ENCODE measurements at places on chromosomes 2 and 18. TPM values are rescaled to one million over a fixed set of nuclear protein-coding genes. Genes with fewer than 3 reads are reported as not detected.

DNA sequence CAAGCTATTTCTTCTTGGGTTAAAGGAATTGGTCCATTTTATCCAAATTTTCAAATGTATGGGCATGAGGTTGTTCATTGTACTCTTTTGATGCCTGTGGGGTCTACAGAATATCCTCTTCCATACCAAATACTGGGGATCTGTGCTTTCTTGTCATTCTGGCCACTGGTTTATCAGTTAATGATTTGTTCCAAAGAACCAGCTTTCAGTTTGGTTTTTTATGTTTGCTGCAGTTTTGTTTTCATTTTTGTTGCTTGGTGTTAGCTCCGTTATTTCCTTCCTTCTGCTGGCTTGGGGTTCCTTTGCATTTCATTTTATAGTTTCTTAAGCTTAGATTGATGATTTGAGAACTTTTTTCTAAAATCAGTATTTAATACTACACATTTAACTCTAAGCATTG is 45.5 kb downstream of the SLC66A2 start:
- no peak for DNase-seq

DNA sequence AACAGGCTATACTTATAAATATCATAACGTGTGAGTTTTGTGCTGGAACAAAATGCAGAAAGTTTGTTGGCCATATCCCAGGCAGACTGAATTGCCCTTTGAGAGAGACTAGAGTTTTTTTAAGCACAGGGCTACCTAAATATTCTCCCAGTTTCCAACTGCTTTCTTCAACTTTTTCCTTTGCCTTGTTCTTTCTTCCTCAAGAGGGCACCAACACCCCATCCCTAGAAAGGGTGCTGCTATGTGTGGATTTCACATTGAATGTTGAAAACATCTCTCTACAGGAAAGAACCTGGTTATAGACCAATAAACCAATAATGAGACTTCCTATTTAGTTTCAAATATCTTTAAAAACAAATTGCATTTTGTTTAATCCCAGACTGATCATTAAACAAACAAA is 87.9 kb downstream of the ICOS start:
- peak; percentile 68 for DNase-seq

DNA sequence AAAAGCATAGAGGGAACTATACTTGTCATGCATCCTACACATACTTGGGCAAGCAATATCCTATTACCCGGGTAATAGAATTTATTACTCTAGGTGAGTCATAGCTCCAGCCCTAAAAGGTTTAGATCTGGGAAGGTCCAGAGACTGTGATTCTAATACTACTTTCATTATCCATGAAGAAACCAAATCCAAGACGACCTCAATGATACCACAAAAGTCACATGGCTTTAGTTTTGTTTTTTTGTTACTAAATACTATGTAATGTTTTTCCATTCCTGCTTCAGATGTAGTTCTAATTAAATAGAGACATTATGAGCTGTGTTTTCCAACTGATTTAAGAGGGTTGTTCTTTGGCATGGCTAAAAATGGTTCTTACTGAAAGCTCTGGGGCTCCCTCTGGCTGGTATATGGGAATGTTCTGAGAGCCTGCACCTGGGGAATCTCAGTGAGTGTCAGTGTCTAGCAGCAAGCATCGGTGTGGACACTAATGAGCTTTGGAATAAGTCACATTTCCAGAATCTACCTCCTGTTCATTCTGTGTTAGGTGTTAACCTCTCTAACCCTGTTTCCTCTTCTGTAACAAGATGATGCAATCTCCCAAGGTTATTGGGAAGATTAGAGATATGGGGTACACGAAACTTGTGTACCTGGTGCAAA is 20.5 kb upstream of the IL1RL2 start:
- DNase-seq, result peak; percentile 65

GRCh38 chr2:181643151-181643550 is 13.8 kb downstream of the CERKL start:
- no peak for DNase-seq

Gene HJURP
- 31.7 TPM for total RNA-seq

DNA sequence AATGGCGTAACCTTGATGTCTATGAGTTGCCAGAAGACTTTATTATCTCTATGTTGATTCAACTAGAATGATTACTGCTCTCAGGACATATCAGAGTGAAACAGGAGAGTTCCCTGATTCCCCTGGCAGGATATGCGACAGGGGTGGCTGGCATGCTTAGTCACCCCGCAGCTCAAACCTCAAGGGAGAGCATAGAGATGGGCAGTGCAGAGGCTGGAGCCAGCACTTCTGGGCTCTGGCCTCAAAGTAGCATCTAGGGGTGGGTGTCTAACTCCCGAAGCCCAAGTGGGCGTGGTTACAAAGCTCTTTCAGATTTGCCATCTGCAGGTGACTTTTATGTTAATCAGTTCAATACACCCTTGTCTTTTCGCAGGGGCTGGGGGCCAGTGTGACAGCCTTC is 391.6 kb downstream of the ADCYAP1 start:
- peak; percentile 25 for DNase-seq

Gene SPR
- total RNA-seq, result 69.4 TPM

GRCh38 chr2:65031341-65032018 is 24.7 kb upstream of the CEP68 start:
- peak; percentile 57 for DNase-seq

GRCh38 chr2:229572507-229573271 is 141.7 kb downstream of the DNER start:
- DNase-seq, result no peak

Gene AFTPH
- total RNA-seq, result 18.9 TPM

DNA sequence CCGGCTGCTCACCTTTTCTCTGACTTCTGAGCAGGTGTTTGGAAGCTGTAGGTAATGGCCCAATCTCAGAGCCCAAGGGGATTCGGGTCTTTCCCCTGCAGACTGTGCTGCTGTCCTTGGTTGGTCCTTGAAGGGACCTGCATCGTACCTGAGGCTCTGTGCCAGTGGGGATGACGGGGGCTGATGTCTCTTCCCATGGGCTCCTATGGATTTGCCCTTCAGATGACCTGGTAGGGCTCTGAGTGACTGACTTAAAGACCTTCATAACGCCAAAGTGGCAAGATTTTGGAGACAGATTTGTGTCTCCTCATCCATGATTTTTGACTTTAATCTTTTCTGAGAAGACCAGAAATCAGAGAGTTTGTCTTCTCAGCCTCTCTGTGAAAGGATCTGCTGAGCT is 166.1 kb downstream of the FAM210A start:
- DNase-seq, result no peak

DNA sequence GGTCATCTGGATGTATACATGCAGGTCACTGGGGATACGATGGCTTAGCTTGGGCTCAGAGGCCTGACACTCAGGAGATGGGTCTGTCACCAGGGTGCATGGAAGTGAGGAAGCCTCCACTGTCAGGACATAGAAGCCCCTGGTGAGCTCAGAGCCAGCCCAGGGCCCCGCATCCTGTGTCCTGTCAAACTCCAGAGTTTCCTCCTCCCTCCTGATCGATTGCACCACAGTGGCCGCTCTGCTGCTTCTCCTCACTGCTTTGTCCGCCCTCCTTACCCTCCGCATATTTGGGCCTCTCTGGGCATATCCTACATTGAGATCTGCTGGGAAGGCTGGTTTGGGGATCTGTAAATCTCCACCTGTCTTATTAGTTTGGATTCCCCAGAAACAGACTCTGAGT is 37.5 kb upstream of the ATG16L1 start:
- no peak for DNase-seq

GRCh38 chr2:25928668-25929067 is 50.4 kb upstream of the ASXL2 start:
- no peak for DNase-seq

DNA sequence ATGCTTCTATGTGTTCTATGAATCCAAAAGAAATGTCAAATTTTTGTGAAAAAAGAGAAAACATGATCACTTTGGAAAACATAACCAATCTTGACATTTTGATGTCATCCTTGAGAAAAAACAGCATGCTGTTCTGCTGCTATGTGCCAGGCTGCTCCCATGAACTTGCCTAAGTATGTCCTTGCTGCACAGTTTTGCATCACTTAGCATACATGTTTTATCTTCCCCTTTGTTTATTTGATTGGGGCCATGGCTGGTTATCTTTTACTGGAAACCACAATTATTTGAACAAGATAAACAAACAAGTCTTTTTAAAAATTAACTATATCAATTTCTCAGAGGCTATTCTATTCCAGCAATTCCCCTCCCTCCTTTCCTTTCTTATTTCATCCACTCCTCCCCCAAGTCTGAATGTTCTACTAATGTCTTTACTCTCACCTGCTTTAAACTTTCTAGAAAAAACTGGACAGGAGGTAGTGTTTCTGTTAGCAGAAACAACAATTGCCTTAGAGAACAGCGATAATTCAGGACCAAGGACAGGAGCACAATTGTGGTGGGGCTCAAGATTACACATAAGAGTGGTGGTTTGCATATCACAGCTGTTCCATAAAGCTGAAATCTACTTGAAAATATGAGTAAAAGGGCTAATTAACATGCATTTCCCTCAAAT is 6.7 kb downstream of the AOX1 start:
- DNase-seq, result peak; percentile 43

- no peak for DNase-seq
These were observed 99.4 kb downstream of the WDSUB1 start for GRCh38 chr2:159187106-159187505.

DNA sequence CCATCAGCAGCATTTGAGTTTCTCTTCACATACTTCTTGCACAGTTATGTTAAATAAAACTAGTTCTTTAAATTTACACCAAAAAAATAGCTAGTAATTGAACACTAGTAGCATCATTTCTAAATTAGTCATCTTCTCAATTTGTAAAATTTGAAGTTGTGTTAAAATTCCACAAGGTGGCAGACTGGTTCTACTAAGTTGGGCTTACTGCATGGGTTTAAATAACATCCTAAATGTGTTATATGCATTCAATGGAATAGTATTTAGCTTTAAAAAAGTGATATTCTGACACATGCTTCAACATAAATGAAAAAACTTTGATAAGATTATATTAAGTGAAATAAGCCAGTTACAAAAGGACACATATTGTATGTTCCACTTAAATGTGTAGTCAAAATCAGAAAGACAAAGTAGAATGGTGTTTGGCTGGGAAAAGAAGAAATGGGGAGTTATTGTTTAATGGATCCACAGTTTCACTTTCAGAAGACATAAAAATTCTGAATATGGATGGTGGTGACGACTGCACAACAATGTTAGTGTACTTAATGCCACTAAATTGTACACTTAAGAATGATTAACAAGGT is 28.7 kb upstream of the RPRD1A start:
- peak; percentile 48 for DNase-seq

Gene NOL4
- total RNA-seq, result not detected

DNA sequence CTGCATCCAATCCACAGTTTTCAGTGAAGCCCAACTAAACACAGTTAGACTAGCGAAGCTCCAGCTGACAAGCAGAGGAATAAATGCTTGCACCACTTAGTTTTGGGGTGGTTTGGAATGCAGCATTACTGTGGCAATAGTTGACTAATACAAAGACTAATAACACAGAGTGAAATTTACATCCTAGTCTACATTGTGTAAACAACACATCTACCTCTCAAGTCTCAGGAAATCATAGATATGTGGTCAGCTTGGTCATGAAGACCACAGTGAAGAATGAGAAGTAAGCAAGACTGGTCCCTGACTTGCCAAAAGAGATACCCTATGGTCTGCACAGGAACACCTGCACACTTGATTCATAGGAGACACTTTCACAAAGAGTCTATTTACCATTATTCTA is 155.1 kb upstream of the TANK start:
- peak; percentile 23 for DNase-seq

DNA sequence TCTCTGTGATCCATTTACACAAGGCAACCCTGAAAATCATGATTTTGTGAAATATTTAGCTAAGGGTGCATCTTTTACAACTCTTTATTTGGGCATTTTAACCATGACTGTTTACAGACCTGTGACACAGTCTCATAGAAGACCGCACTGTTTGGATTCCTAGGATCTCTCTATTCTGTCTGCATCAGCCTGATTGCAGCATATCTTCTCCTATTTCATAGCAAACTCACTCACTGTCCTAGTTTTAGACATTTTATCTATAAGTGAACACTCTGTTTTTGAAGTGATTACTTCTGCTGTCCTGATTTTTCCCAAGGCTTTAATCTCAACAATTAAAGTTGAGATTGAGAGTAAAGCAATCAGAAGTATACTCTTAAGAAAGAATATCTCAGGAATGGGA is 56.2 kb downstream of the CAVIN2 start:
- DNase-seq, result no peak

- DNase-seq, result no peak
These were observed 185.5 kb downstream of the MYCN start for GRCh38 chr2:16125614-16126516.

Gene SETBP1
- total RNA-seq, result 3.5 TPM

Gene DES
- not detected for total RNA-seq

DNA sequence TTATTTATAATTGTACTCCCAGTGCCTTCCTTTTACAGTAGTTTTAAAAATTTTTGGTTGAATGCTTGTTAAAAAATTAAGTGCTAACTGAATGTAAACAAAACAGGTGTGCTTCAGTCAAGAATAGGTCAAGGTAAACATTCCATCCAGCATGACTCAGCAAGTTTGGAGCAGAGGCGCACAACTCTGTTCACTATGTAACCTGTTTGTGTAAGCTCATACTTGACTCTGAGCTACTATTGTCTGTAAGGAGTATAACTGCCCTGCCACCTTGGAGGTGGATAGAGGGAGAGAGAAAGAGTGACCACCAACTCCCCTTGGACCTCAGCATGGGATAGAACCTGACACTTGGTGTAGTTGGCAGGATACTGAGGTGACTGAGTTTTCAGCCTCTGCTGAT is 207.4 kb upstream of the SYT4 start:
- DNase-seq, result peak; percentile 33

DNA sequence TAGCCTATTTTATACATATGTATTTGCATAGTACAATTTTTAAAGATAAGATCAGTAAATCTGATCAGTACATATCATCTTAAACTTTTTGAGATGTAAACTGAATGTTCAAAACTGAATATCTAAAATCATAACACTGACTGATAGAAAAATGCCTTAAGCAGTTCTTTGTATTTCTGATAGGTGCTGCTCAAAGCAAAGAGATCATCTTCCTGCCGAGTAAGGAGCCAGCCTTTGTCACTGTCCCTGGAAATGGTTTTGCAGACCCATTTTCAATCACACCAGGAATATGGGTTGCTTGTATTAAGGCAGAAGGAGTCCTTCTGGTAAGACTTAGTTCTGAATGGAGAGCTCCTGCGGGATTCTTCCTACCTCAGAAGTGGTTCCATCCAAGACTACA is 135.0 kb downstream of the LAMA3 start:
- no peak for DNase-seq

- DNase-seq, result no peak
These were observed 4.8 kb downstream of the ATOH8 start for GRCh38 chr2:85758361-85759256.

Gene DNAJC5G
- not detected for total RNA-seq

- DNase-seq, result peak; percentile 18
These were observed 72.6 kb downstream of the AOX1 start for GRCh38 chr2:200658278-200658864.

Gene HADHB
- 58.3 TPM for total RNA-seq

DNA sequence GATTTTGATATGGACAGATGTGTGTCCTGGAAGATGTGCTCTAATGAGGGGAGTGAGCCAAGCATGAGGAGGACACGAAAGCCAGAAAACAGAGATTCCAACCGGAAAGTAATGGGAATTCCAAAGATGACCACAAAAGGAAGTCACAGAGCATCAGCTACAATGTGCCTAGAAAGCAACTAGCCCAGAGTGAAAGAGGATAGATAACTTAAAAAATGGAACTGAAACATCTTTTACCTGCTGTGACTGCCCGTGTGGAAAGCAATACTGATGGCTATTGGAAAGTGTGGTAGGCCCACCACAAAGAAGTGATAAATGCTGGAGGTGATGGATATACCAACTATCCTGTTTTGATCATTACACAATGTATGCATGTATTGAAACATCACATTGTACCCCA is 21.6 kb downstream of the DNMT3A start:
- DNase-seq, result no peak

Gene RABL2A
- total RNA-seq, result 4.4 TPM

Gene DSG2
- total RNA-seq, result 21.1 TPM

Measured in PC-3 (cell line).